ENCODE measurements at places on chromosomes 2 and 18.

DNA sequence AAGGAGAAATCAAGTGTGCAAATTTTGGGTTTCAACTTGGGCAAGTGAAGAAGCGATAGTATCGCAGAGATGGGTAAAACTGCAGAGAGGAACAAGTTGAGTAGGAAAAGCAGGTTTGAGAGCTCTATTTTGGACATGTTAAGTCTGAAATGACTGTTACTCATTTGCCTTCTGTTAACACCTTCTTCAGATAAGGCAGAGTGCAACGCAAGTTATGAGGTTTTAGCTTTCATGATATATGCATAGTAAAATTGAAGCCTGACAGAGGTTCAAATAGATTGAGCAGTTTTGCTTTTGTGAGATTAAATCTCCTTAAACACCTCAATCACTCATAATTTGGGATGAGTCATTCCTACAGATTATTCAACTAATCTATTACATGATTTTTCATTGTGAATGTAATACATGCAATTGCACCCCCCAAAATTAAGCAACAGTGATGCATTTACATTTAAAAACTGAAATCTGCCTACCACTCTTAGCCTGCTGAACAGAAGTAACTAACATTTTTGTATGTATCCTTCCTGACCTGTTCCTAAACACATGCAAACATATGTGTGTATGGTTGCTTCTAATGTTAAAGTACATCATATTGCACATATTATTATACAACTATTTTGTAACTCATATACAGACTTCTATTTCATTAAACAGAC, 575.4 kb downstream of the ARHGAP15 start:
- DNase-seq = peak; percentile 9
- peaks cover 74% of the 10 kb centered on the region for H3K36me3 ChIP-seq
- H3K27ac ChIP-seq = peak overlapping the region; percentile 67
- no peak overlapping the region for H3K4me3 ChIP-seq
- peaks cover 11% of the 10 kb centered on the region for H3K4me1 ChIP-seq

DNA sequence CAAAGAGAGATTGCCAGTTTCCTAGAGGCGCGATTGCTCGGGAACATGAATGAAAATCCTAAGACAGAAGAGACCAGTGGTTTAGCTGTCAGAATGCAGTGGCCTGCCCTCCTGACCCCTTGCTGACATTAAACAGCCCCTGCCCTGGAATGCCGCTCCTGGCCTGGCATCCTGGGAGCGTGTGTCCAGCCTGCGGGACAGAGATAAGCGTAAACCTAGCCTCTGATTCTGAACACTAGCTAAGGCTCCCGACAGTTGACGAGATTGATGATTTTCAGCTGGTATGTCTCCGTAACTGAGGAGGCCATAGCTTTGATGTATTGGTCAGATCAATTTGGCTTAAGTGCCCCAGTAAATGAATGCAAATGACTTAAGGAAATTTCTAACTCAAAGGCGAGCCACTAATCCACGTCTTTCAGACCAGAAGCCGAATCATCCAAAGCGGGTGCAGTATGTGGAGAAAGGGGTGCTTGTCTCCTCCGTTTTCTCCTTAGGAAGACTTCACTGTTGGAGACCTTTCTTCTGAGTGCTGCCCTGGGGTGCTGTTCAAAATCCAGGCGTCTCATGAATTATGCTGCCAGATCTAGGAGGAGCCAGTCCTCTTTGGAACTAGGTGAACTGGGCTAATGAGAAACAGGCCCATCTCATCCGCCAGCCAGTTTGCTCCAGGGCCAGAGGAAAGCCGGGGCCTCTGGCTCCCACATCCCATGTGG, 142.5 kb upstream of the L3MBTL4 start:
- no peaks in the 10 kb centered on the region for H3K36me3 ChIP-seq
- DNase-seq = no peak
- no peaks in the 10 kb centered on the region for H3K4me1 ChIP-seq
- H3K4me3 ChIP-seq = no peak overlapping the region
- H3K27ac ChIP-seq = no peak overlapping the region

GRCh38 chr2:136254681-136255080, 136.7 kb upstream of the CXCR4 start:
- peaks cover 12% of the 10 kb centered on the region for H3K4me1 ChIP-seq
- no peaks in the 10 kb centered on the region for H3K27me3 ChIP-seq
- H3K27ac ChIP-seq = no peak overlapping the region
- no peak overlapping the region for H3K4me3 ChIP-seq
- no peak for DNase-seq

- H3K27me3 ChIP-seq = no peaks in the 10 kb centered on the region
- no peaks in the 10 kb centered on the region for H3K36me3 ChIP-seq
- H3K27ac ChIP-seq = no peak overlapping the region
- H3K4me3 ChIP-seq = no peak overlapping the region
- no peaks in the 10 kb centered on the region for H3K4me1 ChIP-seq
Measured at GRCh38 chr2:140589273-140589672, 1541.5 kb downstream of the LRP1B start.

DNA sequence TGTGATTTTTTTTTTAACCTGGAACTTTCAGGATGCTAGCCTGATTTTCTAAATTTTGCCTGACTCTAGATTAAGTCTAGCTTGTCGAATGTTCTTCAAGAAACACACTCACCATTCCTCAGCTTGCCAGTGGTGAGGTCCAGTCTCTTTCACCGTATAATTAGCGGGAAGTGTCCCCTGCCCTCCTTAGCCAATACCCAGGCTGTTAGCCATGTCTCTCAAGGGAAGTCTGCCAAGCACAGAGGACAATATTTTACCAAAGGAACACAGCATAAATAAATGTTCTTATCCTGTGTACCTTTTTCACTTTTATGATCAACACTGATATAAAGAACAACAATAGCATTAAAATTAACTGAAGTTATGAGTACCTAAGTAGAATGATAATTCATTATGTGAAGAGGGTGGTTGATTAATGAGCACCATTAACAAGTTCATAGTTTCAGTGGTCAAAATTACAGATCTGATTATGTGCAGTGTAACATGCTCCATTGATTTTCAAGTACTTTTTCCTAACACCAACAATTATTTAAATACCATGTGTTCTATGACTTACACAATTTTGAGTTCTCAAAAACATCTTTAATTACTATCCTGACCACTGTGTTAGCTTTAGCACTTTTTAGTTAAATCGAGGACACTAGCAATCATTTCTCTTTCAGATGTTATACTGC, 445.8 kb upstream of the RAB12 start:
- H3K4me1 ChIP-seq = no peaks in the 10 kb centered on the region
- H3K4me3 ChIP-seq = no peak overlapping the region
- H3K36me3 ChIP-seq = no peaks in the 10 kb centered on the region
- DNase-seq = no peak
- no peaks in the 10 kb centered on the region for H3K27me3 ChIP-seq

DNA sequence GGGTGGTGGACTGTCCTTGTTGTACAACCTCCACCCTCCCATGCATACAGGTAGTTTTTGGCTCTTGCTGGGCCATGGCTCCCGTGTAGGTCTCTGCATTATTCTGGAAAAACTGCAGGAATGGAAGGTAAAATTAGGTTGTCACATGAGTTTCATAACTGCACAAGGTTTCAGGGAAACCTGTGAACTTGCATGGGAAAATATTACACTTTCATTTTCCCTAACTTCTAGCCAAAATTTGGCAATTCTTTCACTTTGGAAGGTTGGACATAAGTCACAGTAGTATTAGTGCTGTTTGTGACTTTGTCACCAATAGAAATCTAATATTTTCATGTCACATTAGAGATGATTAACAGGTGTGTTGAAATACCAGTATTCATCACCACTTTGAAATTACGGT, 118.1 kb upstream of the MGAT5 start:
- H3K27ac ChIP-seq = no peak overlapping the region
- H3K4me1 ChIP-seq = peaks cover 15% of the 10 kb centered on the region

DNA sequence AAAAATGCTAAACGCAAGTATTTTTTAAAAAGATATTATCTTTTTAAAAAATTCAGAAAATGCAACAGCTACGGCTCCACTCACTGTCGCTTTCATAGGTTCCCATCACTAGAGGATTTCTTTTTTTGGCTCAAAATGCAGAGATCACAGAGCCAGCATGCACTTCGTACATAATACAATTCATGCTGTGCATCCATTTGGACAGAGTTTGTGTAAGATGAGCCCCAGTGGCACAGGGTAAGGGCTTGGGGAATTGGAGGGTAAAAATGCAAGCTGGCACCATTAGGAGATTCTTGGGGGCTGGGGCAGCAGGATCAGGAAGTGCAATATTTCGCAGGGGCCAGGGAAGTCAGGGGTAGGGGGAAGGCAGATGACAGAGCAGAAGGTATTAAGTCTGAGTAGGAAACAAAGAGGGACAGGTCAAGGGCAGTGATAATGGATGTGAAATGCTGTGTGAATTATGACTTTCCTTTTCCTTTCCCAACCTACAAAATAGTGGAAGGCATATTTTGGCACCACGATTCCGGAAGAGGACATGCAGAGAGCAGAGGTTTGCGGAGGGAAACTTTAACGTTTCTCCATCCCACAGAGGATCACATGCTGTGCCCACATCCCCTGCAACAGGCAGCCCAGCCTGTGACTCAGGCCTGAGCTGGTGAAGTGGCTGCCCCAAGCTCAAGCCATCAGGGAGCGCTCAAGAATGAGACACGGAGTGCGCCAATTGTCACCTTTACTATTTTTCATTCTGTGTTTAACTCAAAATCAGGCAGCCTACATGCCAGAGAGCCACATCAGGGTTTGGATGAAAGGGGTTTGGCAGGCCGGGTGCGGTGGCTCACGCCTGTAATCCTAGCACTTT, 4.7 kb downstream of the CAPG start:
- H3K4me3 ChIP-seq = peak overlapping the region; percentile 79
- H3K4me1 ChIP-seq = peaks cover 40% of the 10 kb centered on the region
- peak; percentile 81 for DNase-seq
- H3K27me3 ChIP-seq = no peaks in the 10 kb centered on the region
- peak overlapping the region; percentile 92 for H3K27ac ChIP-seq

DNA sequence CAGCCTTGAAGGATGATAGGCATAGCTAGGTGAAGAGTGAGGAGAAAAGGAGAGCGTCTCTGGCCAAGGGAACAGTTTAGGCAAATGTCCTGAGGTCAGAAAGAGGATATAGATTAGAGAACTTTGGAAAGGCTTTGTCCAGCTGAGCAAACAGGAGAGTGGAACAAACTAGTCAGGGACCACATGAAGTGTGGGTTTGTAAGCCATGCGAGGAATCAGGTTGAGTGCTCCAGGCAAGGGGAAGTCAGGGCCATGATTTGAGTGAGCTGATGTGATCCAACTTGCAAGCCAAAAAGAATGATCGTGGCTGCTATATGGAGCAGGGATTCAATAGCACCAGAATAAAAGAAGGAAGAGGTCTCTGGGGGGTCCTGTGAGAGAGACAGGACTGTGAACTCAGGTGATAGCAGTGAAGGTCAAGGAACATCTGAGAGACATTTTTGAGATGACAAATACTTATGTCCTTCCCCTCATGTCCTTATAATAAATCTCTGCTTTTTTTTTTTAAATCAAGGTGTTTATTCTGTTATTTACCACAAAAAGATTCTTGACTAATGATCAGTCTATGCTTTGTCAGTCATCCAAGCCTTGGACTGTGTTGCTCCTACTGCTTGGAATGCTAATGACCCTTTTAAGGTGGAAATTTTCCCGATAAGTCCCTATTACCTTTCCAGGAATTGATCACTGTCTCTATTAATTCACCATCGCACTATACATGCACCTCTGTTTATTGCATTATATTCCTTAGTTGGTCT, 472.6 kb downstream of the TXNL1 start:
- no peak overlapping the region for H3K4me3 ChIP-seq
- no peak overlapping the region for H3K27ac ChIP-seq
- no peak for DNase-seq
- no peaks in the 10 kb centered on the region for H3K27me3 ChIP-seq
- no peaks in the 10 kb centered on the region for H3K36me3 ChIP-seq
- no peaks in the 10 kb centered on the region for H3K4me1 ChIP-seq

DNA sequence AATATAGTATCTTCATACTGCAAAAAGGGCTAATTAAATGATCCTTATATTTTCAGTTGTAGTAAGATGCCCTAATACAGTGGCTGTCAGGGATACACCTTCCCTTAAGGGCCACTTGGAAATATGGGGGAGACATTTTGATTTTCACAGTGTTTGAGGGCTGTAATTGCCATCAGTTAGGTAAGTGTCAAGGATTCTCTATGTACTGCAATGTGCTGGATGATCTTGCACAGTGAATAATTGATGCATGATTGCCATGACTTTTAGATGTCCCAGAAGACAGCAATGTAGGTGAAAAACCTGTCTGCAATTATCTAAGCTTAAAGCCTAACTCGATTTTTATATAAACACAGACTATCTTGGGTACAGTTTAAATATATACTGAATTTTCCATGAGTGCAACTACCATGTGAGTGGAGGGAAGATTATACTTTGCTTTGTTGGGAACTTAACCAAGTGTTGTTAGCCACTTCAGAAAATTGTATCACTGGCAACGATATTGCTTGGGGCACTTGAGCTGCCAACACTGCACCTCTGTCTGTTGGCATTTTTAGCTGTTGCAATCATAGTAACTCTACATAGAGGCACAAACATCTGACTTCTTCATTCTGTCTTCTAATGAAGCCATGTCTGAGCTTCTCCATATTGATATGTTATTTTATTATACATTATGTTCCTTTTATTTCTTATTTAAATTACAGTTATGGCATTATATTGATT, 45.2 kb downstream of the MAIP1 start:
- no peak overlapping the region for H3K4me3 ChIP-seq
- H3K27ac ChIP-seq = no peak overlapping the region
- DNase-seq = no peak
- H3K27me3 ChIP-seq = peaks cover 17% of the 10 kb centered on the region
- H3K36me3 ChIP-seq = no peaks in the 10 kb centered on the region
- no peaks in the 10 kb centered on the region for H3K4me1 ChIP-seq

DNA sequence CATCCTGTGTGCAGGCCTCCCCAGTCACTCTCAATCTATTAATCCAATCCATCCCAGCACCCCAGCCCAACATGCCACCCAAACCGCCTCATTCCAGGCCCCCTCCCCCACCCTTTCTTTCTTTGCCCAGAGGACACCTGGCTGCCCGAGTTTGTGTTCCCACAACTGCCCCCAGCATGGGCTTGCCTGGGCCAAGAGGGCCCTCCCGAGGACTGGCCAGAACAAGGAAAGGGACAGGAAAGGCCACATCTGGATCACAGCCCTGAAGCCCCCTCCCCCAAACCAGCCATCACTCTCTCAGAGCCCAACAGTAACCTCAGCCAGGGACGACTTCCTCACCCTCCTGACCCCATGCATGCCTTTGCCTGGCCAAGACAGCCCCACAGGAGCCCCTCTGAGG, 1.2 kb downstream of the TNS1 start:
- no peak overlapping the region for H3K4me3 ChIP-seq
- no peaks in the 10 kb centered on the region for H3K36me3 ChIP-seq
- DNase-seq = no peak
- no peak overlapping the region for H3K27ac ChIP-seq
- H3K4me1 ChIP-seq = no peaks in the 10 kb centered on the region
- H3K27me3 ChIP-seq = peaks cover 2% of the 10 kb centered on the region

DNA sequence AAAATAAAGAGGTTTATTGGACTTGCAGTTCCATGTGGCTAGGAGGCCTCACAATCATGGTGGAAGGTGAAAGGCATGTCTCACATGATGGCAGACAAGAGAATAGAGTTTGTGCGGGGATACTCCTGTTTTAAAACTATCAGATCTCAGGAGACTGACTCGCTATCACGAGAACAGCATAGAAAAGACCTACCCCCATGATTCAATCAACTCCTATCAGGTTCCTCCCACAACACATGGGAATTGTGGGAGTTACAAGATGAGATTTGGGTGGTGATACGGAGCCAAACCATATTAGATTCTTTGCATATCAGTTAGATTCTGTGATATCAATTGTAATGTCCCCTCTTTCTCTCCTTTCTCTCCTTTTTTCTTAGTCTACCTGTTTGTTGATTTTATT, 1178.7 kb upstream of the LRRTM1 start:
- no peaks in the 10 kb centered on the region for H3K4me1 ChIP-seq
- no peak for DNase-seq
- H3K27me3 ChIP-seq = no peaks in the 10 kb centered on the region
- no peak overlapping the region for H3K4me3 ChIP-seq
